ENCODE measurements at places on chromosomes 3 and 15. TPM values are rescaled to one million over a fixed set of nuclear protein-coding genes. Genes with fewer than 3 reads are reported as not detected.

The PGBD4 gene
- total RNA-seq = 4.9 TPM

- no peaks in the 10 kb centered on the region for H3K4me1 ChIP-seq
- DNase-seq = no peak
- H3K36me3 ChIP-seq = no peaks in the 10 kb centered on the region
- no peak overlapping the region for H3K4me3 ChIP-seq
- H3K27me3 ChIP-seq = no peaks in the 10 kb centered on the region
These were observed 164.8 kb upstream of the CDIN1 start for GRCh38 chr15:36414670-36415069.

DNA sequence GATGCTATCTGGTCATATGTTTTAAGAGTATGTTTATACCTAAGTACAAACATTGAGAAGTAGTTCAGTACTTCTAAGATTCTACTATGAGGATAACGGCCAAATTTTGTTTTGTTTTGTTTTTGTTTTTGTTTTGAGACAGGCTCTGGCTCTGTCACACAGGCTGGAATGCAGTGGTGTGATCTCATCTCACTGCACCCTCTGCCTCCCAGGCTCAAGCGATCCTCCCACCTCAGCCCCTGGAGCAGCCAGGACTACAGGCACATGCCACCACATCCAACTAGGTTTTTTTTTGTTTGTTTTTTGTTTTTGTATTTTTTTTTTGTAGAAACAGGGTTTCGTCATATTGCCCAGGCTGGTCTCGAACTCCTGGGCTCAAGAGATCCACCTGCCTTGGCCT, 47.5 kb upstream of the RPS17 start:
- DNase-seq = no peak
- no peak overlapping the region for H3K27ac ChIP-seq
- no peak overlapping the region for H3K4me3 ChIP-seq
- no peaks in the 10 kb centered on the region for H3K27me3 ChIP-seq
- no peaks in the 10 kb centered on the region for H3K4me1 ChIP-seq
- no peaks in the 10 kb centered on the region for H3K36me3 ChIP-seq

DNA sequence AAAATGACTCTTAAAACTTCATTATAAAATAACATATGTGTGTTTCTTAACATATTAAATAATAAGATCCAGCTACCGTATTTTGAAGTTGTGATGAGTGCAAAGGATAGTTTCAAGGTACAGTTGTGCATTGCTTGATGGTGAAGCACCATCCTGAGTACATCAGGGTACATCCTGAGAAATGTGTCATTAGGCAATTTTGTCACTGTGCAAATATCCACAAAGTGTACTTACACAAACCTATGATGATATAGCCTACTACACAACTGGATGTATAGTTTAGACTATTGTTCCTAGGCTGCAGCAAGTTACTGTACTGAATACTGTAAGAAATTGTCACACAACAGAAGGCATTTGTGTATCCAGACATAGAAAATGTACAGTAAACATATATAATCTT, 20.8 kb upstream of the TM4SF1 start:
- no peaks in the 10 kb centered on the region for H3K36me3 ChIP-seq
- no peaks in the 10 kb centered on the region for H3K27me3 ChIP-seq
- DNase-seq = no peak
- no peak overlapping the region for H3K4me3 ChIP-seq
- H3K4me1 ChIP-seq = no peaks in the 10 kb centered on the region

DNA sequence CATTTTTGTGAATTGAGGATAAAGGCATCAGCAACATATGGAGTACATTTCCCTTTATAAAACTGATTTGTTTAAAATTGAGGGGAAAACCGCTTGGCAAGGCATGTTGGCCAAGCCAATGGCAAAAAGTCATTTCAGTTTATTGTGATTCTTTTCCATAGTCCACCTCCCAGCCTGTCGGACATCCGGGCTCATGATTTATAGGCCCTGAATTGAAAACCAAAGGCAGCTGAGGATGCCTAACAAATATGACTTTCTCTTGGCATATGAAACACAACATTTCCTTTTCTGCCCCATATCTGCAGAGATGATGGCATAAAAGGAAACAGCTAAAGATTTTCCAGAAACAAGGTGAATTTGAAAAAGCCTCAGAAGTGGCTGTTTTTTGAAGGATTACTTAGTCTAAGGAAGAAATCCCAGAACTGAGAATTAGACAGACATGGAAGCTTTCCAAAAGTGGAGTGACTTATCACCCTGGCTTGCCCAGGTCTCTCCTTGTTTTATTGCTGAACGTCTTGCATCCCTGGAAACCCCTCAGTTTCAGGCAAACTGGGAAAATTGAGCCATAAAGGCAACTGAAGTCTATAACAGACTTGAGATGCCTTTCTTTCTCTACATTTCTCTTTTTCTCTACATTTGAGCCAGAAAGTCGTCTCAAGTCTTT, 74.0 kb downstream of the COL8A1 start:
- no peaks in the 10 kb centered on the region for H3K27me3 ChIP-seq
- no peaks in the 10 kb centered on the region for H3K4me1 ChIP-seq
- H3K4me3 ChIP-seq = no peak overlapping the region
- no peak overlapping the region for H3K27ac ChIP-seq
- no peaks in the 10 kb centered on the region for H3K36me3 ChIP-seq
- no peak for DNase-seq

DNA sequence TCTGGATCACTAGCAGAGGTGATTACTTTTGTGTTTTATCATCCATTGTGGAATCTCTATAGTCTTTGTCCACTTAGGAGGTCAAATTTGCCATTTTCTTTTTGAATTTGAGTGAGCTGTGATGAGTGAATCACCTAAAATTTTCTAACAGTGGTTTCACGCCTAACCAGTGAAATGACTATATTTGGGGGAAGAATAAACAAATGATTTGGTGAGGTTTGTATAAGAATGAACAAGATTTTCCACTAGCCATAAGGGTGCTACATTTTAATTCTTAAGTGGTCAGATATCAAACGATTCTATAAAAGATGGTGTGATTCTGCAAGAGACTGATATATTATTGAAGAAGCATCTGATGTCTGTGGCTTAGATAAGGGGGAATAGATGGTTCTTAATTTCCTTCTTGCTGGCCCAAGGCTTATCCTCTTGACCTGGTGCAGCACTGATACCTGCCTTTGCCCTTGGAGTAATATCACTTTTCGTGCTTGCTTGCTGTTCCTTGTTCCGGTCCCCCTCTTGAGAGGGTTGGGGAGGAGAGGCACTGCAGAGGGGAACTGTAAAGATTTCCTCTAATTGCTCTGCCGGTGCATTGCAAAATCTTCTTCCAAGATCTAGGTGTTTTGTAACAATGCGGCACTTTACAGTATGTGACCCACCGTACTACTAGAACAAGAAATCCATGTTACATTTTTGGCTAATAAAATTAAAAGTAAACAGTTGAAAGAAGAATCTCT, 14.5 kb downstream of the C3orf20 start:
- no peaks in the 10 kb centered on the region for H3K36me3 ChIP-seq
- no peak for DNase-seq
- no peak overlapping the region for H3K4me3 ChIP-seq

DNA sequence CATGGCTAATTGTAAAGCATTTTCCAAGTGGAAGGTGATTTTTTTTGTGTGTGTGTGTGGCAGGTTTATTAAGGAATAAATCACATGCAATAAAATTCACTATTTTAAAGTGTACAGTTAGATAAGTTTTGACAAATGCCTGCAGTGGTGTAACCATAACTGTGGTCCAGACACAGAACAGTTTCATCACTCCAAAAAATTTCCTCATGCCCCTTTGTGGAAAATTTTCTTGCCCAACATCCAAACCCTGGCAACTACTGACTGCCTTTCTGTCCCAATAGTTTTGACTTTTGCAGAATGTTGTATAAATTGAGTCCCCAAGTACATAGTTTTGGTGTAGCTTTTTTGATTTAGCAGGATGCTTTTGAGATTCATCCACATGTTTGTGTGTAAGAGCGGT, 135.1 kb upstream of the KLHL25 start:
- H3K27ac ChIP-seq = no peak overlapping the region
- no peaks in the 10 kb centered on the region for H3K36me3 ChIP-seq
- no peak for DNase-seq
- H3K4me1 ChIP-seq = peaks cover 57% of the 10 kb centered on the region
- no peaks in the 10 kb centered on the region for H3K27me3 ChIP-seq

The AADAC gene
- total RNA-seq = not detected

- no peak overlapping the region for H3K4me3 ChIP-seq
- no peaks in the 10 kb centered on the region for H3K4me1 ChIP-seq
- no peak for DNase-seq
These were observed 95.1 kb upstream of the PHLDB2 start for GRCh38 chr3:111763968-111764367.

The ASB14 gene
- not detected for total RNA-seq

- no peaks in the 10 kb centered on the region for H3K27me3 ChIP-seq
- no peak overlapping the region for H3K27ac ChIP-seq
- peaks cover 39% of the 10 kb centered on the region for H3K4me1 ChIP-seq
- H3K36me3 ChIP-seq = no peaks in the 10 kb centered on the region
- no peak for DNase-seq
These were observed 154.5 kb downstream of the KLF13 start for GRCh38 chr15:31481142-31481541.

DNA sequence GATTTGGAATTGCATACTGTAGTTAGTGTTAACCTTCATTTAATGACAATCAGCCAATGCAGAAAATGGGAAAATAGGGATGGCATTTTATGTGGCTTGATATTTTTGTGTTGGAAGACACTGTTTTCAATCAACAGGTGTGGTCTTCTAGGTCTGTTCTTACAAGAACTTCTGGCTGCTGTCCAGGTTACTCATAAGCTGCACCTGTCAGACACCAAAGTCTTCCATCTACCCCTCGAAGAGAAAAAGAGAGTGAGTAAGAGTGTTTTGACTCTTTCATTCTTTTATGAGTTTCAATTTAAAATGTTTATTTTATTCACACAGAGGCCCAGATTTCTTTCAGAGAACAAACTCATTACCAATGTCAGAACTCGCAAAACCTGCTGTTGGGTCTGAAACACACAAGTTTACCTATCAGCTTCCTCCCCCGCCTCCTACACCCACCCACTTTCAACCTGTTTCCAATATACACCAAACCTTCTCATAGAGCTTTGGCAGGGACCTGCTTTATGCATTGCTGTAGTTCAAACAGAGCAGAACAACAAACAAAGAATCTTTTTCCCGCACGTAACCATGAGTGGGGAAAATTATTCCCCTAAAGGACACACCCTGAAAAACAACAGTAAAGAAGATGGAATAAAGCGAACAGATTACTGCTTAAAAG, 767.7 kb upstream of the ALCAM start:
- H3K27ac ChIP-seq = no peak overlapping the region
- H3K4me1 ChIP-seq = no peaks in the 10 kb centered on the region
- no peaks in the 10 kb centered on the region for H3K27me3 ChIP-seq
- H3K4me3 ChIP-seq = no peak overlapping the region
- DNase-seq = no peak

Measured in CD4-positive, alpha-beta memory T cell (primary cell).